ENCODE measurements at places on chromosomes 12 and 14.

- no peak for DNase-seq
Observed at GRCh38 chr12:56258820-56259183, 618 bp upstream of the ANKRD52 start.

DNA sequence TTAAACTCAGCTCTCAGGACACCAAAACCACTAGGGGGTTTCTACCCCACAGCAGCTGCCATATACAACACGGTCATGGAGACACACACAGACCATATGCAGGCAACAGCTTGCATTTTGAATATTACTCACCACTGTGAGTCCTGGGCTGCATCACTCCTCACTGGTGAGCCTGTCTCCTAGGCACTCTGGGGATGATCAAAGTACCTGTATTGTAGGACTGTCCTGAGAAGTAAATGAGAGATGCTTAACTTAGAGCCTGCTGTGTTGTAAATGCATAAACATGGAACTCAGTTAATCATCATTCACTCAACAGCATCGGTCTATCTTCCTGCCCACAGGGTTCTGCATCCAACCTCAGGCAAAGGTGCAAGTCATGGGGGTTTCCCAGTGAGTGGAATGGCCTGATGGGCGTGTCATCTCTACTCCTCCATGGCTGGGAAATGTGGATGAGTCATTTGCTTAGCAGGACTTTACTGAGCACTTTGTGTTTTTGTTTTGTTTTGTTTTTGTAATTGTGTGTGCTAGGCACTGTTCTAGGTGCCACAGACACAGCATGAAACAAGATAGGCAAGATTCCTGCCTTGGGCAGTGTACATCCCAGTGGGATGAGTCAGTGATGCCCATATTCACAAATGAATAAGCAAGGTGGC is 1141.2 kb upstream of the TMEM132C start:
- DNase-seq: no peak

GRCh38 chr12:114011711-114012110 is 45.6 kb upstream of the RBM19 start:
- no peak for DNase-seq

GRCh38 chr14:59846595-59846994 is 24.0 kb downstream of the RTN1 start:
- no peak for DNase-seq

DNA sequence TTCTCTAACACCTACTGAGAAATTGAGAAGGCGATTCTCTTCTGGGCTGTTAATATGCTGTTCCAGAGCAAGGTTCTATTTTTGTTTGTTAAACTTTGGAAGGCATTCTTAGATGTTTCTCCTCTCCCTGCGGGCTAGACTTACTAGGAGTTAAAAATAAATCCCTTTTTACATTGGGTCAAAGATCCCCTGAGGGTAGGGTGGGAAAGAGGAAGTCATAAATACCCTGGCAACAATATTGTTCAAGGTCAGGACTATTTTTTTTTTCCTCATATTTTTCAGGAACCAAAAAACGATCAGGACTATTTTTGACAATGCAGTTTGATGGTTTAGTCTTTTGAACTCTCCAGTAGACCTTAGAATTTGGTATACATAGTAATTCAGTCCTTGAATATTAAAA is 12.0 kb upstream of the SLC2A14 start:
- no peak for DNase-seq

- no peak for DNase-seq
Observed at GRCh38 chr14:89219051-89219450, 198.0 kb downstream of the FOXN3 start.

- no peak for DNase-seq
Observed at GRCh38 chr14:87008965-87009364, 984.0 kb downstream of the GALC start.

- DNase-seq: no peak
Observed at GRCh38 chr14:20622816-20623291, 18.6 kb downstream of the OR6S1 start.

DNA sequence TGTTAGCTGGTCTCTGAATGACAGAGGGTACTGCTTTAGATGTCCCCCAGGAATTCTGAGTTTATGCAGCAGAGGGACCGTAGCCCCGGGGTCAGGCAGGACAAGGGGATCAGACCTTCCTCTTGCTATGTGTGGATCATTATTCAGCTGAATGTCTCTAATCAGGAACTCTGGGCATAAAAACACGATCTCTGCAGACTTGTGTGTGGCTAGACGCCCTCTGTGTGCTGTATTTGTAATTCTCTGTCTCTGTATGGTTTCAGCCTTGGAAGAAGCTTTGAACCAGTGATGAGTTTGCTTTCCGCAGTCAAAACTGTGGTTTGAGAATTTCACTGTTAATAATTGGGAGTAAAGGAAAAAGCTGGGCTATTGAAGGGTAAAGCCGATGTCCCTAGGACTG is 125.3 kb downstream of the ETV6 start:
- no peak for DNase-seq

DNA sequence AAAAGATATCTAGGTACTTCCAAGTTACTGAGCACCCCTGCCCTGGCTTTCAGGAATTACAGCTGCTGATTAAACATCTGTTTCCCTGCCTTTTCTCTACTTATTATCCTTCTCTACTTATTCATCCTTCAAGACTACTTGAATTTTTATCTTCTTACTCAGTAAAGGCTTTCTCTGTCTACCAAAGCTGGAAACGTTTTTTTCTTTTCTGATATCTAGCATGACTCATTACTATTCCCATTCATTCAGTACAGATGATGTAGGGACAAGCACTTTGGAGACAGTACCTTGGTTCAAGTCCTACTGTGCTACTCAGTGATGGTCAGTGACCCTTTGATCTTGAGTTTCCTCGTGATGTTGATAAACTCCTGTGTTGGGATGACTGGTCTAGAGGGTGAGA is 848.7 kb downstream of the NRXN3 start:
- DNase-seq: no peak

- no peak for DNase-seq
Observed at GRCh38 chr12:47576289-47576945, 129.4 kb downstream of the RPAP3 start.

GRCh38 chr12:3282384-3282670 is 205.1 kb downstream of the TSPAN9 start:
- DNase-seq: no peak

GRCh38 chr14:58765843-58766242 is 128.1 kb downstream of the DACT1 start:
- no peak for DNase-seq

DNA sequence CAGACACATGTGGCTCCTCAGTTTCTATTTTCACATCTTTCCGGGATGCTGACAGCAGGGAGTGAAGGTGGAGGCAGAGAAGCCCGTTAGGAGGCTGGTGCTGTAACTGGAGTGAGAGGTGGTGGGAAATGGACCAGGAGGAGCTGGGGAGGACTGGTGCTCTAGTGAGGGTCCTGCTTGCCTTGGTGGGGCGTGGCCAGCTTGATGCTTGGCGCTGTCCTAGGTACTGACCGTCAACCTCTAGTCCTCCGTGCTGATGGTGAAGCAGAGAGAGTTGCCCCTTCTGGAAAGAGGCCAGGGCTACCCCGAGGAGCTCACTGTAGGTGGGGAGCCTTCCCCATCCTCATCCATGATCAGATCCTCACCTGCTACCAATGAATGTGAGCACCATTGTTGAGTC is 1.4 kb downstream of the TRMT61A start:
- DNase-seq: no peak

DNA sequence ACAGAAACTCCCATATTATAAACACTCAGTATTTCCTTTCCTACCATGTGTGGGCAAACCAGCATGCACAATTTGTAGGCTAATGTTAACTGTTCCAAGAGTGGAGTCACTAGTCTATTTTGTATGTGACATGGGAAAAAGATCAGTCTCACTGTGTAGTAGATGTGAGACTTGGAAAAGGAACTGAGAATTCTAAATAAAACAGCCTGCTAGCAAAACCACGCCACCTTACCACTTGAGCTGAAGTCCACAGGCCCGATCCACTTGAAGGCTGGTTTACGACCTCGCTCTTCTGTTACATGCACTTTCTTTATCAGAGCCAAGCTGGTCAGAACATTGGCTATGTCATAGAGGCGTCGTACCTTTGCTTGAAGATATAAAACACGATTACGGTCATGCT is 22.5 kb downstream of the E2F7 start:
- DNase-seq: no peak

DNA sequence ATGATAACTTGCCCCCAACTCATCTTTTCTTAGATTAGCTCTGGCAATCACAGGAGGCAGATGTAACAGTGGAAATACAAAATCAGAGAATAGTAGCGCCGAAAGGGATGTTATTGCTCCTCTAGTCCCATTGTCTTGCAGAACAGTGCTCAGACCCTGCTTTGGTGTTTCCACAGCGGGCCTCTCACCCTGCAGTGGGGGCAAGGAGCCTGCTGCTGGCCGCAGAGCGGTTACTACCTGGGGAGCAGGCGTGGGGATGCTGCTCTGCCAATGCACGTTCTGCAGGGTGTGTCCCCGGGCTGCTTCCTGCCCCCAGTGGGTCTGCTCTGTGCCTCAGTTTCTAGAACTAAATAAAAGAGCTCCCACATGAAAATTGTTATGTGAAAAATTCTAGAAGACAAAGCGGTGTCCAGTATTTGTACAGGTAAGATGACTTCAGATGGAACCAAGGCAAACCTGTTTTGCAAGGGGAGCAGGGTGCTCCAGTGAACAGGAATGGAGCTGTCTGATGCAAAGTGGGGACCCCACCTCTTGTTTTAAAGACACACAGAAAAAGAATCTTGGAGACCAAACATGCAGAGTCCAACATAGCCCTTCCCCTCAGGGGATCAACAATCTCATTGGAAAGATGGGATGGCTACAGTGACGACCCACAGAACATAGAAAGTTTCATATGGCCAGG is 35.5 kb downstream of the LRRC74A start:
- no peak for DNase-seq

- DNase-seq: no peak
Observed at GRCh38 chr12:93785249-93786010, 108.3 kb downstream of the CRADD start.

DNA sequence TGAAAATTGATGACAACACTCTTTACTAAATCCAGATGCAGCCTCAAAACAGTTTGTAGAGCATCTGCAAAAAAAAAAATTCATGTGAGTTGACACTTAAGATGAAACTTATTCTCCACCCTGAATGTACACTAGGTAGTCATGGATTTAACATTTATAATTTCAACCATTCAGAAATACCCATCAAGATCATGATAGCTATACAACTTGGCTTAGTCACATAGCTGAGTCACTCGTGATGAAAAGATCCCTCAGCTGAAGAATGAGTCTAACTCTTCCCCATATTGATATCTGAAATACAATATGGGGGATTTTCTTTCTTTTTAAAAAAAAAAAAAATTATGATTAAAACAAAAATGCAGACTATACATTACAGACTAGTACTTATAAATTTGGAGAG is 104.8 kb upstream of the PLEKHG7 start:
- no peak for DNase-seq

- DNase-seq: no peak
Observed at GRCh38 chr12:47560415-47560814, 145.4 kb downstream of the RPAP3 start.

DNA sequence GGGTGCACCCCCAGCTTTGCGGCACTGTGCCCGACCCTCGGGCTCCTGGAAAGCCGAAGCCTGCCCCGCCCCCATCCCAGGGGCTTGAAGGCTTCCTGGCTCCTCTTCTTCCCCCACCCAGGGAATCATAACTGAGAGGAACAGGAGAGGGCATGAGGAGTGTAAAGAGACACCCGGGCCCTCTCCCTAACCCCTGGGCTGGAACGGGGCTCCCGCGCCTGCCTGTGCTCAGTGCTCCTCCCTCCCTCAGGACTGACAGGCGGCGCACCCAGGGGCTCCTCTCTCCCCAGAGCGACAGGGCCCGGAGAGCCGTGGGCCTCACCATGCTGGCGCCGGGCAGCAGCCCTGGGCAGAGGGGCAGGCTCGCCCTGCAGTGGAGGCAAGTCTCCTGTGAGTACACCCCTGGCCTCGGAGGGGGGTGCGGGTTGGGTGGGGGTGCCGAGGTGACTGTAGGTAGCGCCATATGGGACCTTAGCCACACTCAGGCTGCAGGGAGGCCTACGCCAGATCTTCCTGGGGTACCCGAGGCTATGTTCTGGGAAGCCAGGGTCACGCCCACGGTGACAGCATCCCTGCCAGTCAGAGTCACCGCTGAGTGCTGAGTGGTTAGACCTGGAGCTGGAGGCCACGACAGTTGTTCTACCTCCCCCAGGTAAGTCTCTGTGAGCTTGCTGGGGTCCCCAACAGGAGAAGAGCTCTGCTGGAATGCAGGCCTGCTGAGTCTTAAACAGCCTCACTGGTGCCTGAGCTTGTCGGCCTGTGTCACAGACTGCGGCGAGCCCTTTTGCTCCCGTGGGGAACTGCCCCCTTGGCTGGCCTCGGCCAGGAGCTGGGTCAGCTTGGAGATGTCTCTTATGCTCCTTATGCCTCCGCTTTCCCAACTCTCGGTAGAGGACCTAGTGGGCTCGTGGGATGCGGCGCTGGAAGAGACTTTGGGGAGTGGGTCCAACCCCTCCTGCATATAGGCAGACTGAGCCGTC is 7.8 kb downstream of the LRTM2 start:
- no peak for DNase-seq

GRCh38 chr14:22268875-22269274 is 320.1 kb downstream of the DAD1 start:
- DNase-seq: no peak

DNA sequence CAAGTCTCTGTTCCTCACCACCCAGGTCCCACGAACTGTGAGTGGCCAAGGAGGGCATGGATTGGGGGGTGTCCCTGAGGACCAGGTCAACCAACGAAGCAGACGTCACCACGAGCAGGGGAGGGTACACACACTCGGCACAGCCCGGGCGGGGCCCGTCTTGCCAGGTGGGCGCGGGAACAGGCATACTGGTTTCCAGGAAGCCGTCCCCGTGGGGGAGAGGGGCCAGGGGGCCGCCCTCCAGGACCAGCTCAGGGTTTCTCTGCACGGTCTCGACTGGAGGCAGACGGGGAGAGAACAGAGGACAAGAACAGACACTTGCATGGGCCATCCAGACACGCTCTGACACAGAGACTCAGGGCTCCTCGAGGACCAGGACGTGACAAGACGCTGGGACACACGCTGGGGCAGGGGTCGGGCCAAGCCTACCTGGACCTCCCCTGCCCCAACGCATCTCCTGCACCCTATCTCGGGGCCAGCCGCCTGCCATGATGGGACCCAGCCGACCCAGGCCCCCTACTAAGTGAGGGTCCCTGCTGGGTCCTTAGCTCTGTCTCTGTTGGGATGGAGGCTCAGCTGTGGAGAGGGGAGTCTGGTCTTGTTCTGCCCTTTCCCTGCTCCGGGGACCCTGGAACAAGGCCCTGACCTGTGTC is 11.3 kb downstream of the ARL6IP4 start:
- DNase-seq: no peak
